Renal cortical epithelial cell (primary cell): ENCODE measurements at places on chromosomes 1 and 21. TPM values are rescaled to one million over a fixed set of nuclear protein-coding genes. Genes with fewer than 3 reads are reported as not detected.
A peak's percentile ranks its signal among the peaks of the same experiment; 100 is the strongest.

- DNase-seq: no peak
These were observed 57.2 kb downstream of the CDK18 start for GRCh38 chr1:205561501-205562203.

DNA sequence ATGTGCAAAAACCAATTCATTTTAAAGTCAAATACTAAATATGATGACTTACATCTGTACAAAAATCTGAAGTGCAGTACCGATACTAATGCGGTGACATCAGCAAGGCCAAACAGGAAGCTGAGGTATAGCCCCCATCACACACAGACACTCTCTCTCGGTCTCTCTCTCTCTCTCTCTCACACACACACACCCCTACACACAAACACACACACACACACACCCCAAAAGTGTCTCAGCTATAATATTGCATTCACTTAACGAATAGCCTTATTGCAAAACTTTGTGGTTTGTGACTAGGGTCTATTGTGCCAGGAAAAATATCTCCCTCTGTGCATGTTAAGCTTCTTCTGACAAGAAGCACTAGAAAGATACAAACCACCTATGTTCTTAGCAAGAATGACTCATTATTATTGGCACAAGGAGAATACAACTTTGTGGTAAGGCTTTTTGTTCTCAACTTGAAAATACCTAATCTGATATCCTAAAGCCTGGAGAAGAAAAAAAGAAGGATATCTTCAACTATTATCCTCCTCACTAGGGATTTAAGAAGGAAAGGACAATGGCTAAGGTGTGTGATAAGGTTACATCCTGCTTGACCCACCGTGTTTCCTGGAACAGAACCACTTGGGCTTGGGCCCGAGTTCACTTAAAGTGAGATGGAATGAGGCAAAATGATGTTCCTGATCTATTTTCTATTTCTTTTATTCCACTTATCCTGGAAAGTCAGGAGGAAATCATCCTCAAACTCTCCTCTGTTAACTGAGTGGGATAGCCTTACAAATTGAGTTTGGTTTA is 107.1 kb downstream of the NIBAN1 start:
- DNase-seq: peak; percentile 99

DNA sequence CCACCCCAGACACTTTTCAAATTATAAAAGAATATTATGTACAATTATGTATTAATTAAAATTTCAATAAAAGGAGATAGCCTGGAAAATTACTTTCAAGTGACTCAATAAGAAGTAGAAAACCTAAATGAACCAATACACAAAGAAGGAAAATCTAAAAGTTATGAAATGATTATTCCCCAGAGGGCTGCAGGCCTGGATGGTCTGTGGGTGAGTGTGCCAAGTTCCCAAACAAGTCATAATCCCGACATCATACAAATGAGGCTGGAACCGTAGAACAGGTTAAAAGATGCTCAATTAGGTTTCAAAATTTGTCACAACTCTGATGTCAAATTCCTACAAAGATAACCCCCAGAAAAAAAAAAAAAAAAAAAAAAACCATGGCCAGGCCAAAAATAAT is 12.7 kb downstream of the SPATC1L start:
- DNase-seq: no peak

GRCh38 chr1:37567023-37567422 is 10.3 kb downstream of the DNALI1 start:
- DNase-seq: no peak

GRCh38 chr1:32992489-32993323 is 28.1 kb upstream of the RNF19B start:
- DNase-seq: peak; percentile 96

GRCh38 chr1:152928671-152929070 is 18.3 kb upstream of the SPRR5 start:
- DNase-seq: peak; percentile 6

DNA sequence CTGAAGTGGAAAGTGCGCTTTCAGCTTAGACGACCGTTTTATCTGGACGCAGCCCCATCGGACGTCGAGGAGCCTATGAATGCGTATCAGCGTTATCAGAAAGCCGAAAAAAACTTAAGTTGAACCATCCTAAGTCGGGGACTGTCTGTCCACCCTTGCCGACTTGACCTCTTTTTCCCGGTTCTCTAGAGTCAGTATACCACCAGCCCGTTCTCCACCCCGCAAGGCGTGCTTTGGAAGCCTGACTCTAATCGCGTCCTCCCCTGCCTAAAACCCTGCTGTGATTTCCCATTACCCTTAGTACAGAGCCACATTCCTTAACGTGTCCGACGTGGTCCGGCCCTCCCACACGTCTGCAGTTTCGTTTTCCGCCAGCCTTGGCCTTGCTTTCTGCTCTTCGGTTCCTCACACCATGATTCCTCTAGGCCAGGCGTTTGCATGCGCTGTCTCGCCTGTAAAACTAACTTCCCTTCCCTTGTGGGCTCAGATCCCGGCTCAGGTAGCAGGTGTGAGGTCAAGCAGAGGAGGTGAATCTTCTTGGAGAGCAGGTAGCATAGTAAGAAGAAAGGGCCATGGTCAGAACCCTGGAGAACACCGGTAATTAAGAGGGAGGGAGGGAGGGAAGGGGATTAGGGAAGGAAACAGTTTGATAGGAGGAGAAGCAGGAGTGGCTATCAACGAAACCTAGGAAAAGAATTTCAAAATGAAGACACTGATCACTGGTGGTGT is 865 bp downstream of the ADPRS start:
- peak; percentile 51 for DNase-seq

DNA sequence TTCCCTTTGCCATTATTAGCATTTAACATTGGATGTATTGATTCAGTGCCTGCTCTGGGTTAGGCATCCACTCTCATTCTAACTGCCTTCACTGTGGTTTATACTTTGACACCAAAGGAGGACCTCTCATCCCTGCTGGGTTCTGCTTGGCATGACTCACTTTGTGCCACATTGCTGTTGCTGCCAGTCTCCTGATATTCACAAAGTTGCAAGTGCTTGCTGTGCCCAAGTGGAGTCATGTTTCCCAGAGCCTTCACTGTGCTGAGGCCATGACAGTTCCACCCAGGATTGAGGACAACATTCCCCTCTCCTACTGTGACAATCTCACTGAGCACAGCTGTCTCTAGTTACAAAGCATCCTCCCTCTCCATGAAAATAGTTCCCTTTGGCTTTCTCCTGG is 519.9 kb upstream of the USP24 start:
- peak; percentile 71 for DNase-seq

The DDR2 gene
- total RNA-seq: 1.2 and 1.7 TPM in 2 replicates

The COL8A2 gene
- 0.69 and 2.7 TPM in 2 replicates for total RNA-seq

DNA sequence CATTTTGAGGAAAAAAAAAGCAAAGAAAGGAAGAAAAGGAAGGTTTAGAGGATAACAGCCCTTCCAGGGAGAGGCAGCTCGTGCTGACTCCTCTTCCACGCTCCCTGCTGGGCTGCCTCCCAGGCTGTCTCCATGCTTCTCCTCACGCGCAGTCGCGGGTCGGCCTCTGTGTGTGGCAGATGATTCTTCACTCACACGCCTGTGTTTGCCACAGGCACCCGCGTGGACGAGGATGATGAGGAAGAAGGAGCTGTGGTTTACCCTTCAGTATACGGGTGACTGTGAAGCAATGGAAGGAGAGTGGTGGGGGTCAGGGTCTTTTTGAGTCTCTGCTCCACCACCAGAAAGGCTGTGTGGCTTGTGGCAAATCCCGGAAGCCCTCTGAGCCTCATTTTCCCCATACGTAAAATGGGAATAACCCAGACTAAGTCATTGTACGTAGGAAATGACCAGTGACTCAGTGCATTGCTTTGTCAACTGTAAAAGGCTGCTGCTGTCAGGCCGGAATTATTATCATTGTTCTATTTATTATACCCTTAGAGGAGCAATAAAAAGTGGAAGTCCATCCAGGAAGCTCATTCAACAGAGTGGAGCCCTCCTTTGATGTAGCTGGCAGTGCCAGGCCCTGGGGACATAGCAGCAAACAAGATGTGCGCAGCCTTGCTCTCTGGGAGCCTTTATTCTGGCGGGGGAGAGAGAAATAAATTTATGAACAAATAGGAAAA is 11.9 kb upstream of the SH2D2A start:
- DNase-seq: no peak

The FAM72D gene
- total RNA-seq: 0.15 and 0.52 TPM in 2 replicates

- DNase-seq: no peak
These were observed 19.6 kb upstream of the SYNJ1 start for GRCh38 chr21:32747396-32747795.

- DNase-seq: no peak
These were observed 5.9 kb upstream of the TNFSF4 start for GRCh38 chr1:173212952-173213491.

GRCh38 chr1:118871582-118872171 is 116.5 kb downstream of the TBX15 start:
- DNase-seq: no peak

- no peak for DNase-seq
These were observed 170.5 kb upstream of the KIAA0040 start for GRCh38 chr1:175363031-175363430.

The SETSIP gene
- total RNA-seq: 0.15 and 0.52 TPM in 2 replicates

DNA sequence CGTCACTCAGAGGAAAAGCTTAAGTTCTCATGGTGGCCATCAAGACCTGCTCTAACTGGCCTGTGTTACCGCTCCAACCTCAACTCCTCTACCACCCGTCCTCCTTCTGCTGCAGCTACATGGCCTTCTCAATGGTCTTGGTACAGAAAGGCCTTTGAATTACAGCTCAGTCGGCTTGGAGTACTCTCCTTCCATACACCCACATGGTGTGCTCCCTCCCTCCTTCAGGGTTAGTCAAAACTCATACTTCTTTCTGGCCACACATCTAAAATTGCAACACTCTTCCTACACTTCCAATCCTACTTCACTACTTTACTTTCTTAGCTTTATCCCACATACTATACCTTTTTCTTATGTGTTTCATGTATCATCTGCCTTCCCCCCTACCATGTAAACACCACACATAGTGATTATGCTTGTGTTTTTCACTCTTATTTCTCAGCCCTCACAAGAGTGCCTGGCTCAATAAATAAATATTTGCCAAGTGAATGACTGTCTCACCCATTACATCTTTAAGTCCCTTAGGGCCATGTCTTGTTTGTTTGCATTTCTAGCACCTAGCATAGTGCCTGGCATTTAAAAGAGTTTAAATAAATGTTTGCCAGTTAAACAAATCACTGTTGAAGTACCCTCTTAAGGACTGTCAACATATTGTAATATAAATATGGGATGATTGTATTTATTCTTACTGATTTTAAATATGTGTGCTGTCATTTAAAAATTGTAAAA is 37.6 kb upstream of the HMCN1 start:
- no peak for DNase-seq

- no peak for DNase-seq
These were observed 568.3 kb upstream of the ADGRL2 start for GRCh38 chr1:81232420-81232819.

DNA sequence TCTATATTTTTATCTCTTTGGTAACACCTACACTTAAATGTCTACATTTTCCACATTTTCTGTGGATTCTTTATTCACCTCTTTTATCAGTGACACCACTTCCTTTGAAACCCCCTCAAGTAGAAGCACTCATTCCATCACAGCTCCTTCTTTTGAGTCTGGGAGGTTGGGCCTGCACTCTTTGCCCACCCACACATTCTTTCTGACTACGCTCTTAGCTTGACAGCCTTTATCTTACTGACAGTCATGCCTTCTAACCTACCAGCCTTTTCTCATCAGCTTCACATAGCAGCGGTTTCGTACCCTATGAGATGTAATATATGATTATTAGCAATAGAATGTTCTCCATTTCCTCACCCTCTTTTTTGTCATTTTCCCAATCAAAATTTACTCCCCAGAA is 151.9 kb downstream of the TNFSF18 start:
- DNase-seq: no peak

DNA sequence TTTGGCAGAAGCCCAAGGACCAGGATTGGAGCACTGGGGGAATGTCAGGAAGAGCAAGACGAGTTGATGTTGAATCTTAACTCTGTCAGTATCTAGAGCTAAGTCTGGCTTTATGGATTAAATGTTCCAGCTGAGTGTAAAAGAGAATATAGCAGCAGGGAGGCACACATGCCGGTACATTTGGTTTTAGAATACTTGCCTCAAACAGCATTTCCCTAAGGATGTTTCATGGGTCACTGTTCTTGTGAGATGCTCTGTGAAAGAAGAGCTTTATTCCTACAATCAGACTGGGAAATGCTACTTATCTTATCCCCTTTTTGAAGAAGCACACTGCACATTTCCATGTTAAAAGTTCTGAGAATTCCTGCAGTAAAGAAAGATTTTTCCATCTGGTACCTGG is 440.3 kb upstream of the B3GALT2 start:
- DNase-seq: no peak

DNA sequence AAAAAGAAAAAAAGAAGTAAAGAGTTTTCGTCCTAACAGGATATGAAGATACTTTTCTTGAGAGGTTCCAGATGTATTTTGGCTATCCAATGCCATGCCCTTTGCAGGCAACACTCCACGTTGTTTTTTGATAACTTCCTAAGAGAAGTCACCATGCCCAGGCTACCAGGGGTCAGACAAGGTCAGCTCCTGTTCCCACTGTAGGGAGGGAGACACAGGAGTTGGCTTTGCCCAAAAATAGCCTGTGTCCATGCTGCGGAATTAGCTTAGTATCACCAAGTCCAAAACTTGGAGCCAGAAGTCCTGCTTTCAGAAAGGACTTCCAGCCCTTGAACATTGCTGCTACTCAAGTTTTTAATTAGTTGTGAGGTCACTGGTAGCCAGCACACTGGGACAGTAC is 62.1 kb upstream of the NRIP1 start:
- DNase-seq: no peak

GRCh38 chr1:170067253-170067819 is 7.2 kb downstream of the KIFAP3 start:
- DNase-seq: peak; percentile 38

DNA sequence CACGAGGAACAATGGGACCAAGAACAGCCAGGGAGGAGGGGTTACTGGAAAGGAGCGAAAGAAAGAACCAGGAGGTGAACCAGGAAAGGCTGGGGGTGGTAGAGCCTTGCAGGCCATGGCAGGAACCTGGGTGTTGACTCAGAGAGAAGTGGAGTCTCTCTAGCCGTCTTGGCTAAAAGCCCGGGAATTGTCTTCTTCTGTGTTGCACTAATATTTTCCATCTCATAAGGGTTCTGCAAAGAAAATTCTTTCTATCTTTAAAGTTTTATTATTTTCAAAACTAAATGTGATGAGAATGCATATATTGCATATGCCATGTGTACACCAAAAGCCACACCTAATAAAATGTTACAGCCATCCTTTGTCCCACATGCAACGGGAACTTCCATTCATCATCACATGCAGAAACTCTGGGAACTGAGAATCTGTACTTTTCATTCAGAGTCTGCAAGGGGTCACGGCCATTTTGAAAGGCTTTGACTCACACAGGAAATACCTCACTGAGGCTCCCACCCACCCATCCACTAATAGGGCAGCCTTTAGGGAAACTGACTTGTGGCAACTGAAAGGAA is 38.0 kb downstream of the ERG start:
- DNase-seq: no peak

- peak; percentile 18 for DNase-seq
These were observed 9.1 kb downstream of the GBP7 start for GRCh38 chr1:89166705-89167104.

GRCh38 chr1:245686006-245686405 is 531.2 kb downstream of the KIF26B start:
- no peak for DNase-seq

DNA sequence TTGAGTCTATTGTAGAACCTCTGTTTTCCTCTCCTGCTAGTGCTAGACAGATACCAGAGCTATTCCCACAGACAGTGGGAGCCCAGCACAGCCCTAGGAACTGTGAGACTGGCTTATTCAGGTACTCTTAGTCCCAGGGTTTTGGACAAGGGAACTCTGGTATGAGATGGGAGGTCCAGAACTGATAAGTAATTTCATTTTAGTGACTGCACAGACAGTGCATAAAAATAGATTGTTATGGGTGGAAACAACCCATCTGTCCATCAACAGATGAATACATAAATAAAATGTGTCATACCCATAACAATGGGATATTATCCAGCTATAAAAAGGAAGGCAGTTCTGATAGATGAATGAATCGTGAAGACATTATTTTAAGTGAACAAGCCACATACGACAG is 9.0 kb downstream of the EPS8L3 start:
- DNase-seq: no peak
